WTC11 (cell line): ENCODE measurements at places on chromosomes 2 and 18.

DNA sequence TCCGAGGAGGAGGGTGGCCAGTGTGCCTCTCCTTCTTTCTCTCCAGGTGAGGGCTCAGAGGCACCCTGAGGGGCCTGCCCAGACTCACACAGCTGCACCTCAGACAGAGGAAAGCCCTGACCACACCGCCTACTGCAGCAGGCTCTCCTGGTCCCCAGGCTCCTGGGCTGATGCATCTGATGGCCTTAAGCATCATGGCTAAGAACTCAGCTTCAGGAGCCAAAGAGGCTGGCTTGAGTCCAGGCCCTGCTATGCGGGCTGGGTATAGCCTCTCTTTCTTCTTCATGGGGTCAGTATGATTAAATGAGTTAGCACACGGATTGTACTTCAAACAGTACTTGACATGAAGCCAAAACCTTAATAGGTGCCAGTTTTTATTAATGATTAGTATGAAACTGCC, 89.6 kb downstream of the TGFA start:
- DNase-seq = no peak

- DNase-seq = no peak
These were observed 47.4 kb upstream of the KDM3A start for GRCh38 chr2:86393521-86394491.

DNA sequence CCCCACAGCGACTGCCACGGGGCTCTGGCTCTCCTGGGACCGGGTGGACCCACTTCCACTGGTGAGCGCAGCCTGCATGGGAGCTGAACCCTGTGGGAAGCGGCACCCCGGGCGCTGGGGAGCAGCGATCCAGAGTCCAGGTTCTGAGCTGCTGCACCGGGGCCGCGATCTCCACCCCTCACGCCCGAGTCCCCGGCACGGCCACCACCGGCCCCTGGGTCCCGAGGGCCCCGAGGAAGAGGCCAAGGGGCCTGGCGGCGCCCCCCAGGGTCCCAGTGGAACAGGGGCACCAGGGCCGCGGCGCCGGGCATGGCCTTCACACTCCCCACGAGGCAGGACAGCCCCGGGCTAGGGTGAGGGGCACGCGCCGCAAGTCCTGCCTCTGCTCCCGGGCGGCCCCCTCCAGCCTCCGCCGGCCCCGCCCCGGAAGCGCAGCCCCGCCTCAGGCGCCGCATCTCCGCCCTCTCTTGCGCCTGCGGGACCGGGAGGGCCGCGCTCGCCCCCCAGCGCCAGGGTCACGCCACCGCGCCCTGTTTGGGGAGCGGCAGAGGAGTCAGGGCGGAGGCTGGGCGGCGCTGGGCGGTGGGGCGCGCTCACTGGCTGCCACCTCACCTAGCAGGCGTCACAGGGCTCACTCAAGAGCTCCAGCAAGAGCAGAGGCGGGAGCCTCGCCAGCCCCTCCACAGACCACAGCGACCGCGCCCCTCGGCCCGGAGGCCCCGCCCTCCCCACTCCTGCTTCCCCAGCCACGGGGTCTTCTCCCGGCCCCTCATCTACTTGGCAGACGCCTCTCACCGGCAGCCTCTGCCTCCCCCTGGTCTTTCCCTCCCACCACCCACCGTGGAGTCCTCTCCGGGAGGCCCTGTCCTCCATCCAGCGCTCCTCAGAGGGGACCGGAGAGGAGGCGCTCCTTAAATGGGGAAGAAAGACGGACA, 26.8 kb downstream of the THAP4 start:
- DNase-seq = peak; percentile 97

DNA sequence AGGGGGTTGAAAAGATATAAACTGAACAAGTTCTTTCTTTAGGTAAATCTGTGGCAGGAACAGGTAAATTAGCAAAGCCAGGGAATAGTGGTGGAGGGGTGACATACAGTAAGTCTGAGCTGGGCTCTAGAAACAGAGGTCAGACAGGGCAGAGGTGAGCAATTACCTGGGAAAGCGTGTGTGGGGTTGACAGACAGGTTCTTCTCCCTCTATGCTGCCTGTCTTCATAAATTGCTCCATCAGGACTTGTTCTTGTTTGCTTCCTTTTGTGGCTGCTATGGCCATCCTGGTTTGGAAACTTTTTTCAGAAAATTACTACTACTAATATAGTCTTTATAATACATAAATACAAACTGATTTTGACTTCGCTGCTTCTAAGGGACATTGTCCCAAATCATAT, 3.4 kb upstream of the ANKRD12 start:
- DNase-seq = no peak

DNA sequence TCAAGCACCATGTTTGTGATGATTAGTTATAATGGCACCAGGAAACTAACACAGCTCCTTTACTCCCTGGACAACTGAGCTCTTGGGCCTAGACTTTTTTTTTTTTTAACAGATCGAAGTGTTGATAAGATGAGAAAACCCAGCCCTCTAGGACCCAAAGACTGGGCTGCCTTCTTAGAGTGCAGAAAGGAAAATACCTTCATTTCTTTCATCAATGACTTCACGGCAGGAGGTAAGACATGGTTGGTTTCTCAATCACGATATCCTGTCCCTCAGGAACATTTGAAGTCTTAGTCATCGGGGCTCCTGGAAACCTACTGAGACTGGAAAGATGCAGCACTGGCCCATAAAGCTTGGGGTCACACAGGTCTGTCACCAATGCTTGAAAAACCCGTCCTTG, 84.7 kb downstream of the TNFRSF11A start:
- no peak for DNase-seq

- no peak for DNase-seq
These were observed 15.8 kb upstream of the ATOH8 start for GRCh38 chr2:85737961-85738360.

GRCh38 chr2:10824191-10824590, 11.6 kb upstream of the PDIA6 start:
- no peak for DNase-seq

DNA sequence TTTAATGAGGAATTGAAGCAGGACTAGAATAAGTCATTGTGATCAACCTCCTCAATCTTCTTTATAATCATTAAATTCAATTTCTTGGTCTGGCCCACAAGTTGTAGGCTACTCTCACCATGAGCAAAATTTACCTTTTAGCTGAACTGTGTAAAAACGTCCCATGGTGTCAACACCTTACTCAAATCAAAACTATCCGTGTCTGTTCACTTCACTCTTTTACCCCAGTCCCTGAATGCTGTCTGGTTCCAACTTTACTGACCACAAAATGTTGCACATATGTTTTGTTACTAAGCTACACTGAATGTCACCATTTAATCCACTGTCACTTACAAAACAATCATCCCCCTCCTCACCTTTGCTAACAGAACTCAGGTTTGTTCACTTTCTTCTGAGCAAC, 951.6 kb upstream of the SLC39A10 start:
- no peak for DNase-seq

DNA sequence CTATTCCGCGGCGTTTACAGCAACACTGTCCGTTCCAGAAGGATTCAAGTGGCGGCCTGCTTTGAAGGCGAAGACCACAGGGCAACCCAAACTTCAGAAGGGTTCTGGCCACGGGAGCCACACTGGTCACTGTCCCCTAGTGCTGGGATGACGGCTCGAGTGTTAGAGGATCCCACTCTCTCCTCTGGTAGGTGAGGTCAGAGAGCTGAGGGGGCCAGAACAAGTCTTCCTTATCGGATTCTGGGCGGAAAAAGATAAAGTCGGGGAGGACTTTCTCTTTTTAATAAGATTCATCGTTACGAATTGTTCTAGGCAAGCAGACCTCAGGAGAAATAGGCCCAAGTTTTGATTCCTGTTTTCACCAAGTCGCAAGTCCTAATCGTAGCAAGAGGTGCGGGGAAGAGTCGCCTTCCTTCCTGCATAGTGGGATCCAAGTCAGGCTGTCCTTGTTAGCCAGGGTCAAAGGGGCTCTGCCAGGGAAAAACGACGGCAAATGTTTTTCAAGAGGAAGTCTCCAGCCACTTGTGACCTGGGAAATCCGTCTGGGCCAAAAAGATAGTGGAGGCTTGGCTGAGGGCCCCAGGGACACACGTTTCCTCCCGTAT, 864 bp upstream of the MYL12A start:
- no peak for DNase-seq

DNA sequence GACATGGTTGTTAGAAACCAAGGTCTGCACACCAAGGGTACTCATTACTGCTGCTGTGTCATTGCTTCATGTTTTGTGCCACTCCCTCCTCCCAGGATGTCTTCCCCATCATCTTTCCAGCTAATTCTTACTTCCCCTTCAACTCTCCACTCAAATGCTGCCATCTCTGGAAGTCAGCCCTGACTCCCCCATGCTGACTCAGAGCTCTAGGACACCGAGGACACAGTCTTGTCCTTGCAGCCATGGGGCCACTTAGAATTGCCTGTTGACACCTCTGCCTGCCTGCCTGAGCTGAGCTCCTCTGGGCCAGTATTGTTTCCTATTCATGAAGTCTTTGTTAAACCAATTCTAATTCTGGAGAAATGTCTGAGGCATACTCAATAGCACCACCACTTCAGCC, 100.2 kb downstream of the GYPC start:
- DNase-seq = no peak

GRCh38 chr18:48538531-48539405, at the start of gene CTIF:
TSS of gene CTIF (plus strand) at chr18:48539031. CDS start at chr18:48619566, 80,535 bp downstream.
- peak; percentile 96 for DNase-seq

DNA sequence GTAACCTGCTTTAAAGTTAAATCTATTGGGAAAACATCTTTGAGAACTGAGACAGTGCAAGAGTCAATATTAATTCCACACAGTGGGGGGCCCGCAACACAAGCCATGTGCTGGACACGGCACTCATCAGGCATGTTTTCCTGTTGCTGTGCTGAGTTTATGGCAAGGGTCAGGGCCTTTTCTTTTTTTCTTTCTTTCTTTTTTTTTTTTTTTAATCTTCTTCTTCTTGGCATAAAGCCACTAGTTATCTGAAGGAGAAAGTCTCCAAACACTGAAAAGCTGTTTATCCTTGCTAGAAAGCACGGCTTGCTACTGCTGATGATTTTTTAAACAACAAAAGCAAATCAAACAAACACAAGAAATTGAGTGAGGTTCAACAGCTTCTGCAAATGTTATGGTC, 252.1 kb downstream of the ZNF521 start:
- no peak for DNase-seq

- no peak for DNase-seq
These were observed 6.5 kb upstream of the ACTG2 start for GRCh38 chr2:73886357-73886756.

- DNase-seq = no peak
These were observed 248.5 kb downstream of the RNF144A start for GRCh38 chr2:7165736-7166135.

GRCh38 chr18:48338915-48339314, 70.3 kb downstream of the ZBTB7C start:
- no peak for DNase-seq

- no peak for DNase-seq
These were observed 5.0 kb downstream of the TMEM237 start for GRCh38 chr2:201638326-201638725.
